ENCODE measurements at places on chromosomes 1 and 21.

GRCh38 chr1:156696755-156697154 is 8.6 kb downstream of the CRABP2 start:
- no peak for DNase-seq

DNA sequence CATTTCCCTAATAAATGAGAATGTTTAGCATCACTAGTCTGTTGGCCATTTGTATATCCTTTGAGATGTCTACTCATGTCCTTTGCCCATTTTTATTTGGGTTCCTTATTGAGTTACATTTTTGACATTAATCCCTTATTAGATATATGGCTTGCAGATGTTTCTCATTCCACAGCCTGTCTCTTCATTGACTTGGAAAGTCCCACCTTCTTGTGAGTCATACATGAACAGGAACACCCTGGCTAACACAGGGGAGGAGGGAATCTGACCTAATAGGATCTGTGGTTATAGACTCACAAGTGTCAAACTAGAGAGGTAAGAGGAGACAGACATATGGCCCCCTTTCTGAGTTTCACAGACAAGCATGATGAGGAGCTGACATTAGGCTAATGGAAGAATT is 11.5 kb downstream of the ZP4 start:
- DNase-seq = no peak

GRCh38 chr1:97791251-97791650 is 129.6 kb downstream of the DPYD start:
- DNase-seq = no peak

DNA sequence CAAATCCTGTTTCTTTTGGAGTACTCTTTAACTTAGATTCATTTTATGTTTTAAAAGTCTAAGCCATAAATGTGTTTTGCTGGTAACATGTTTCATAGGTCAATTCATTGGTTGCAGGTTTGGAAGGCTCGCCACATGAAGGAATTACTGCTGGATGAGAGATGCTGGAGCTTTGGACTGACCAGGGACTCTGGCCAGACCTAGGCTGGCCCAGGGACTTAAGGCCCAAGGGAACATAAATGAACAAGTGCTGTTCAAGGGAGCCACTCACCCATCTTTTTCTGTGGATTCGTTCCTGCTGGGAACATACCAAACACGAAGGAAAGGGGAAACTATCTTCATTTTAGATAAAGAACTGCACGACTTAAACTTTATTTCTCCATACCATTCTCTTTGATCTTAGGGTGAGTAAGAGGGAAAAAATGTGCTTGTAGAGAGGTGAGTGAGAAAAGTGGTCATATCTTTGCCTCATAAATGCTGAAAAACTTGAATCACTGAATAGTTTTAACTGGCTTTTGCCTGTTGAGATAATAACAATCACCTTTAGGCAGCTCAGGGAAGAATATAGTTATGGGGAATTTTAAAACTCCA is 15.3 kb upstream of the SHCBP1L start:
- no peak for DNase-seq

GRCh38 chr21:33980276-33980916 is 64.8 kb upstream of the ATP5PO start:
- DNase-seq = peak; percentile 69

DNA sequence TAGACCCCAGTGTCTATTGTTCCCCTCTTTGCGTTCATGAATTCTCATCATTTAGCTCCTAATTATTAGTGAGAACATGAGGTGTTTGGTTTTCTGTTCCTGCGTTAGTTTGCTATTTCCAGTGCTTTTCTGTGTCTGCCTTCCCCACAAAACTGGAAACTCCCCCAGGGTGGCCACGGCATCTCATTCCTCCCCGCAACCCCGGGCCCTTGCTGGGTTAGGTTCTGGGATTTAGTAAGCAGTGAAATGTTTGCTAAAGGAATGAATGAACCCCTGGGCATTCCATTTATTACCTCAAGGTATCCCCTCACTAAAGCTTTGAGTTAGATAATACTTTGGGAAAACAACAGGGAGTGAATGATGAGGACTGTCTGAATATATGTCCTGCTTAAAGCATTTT is 142.9 kb downstream of the GLUL start:
- DNase-seq = no peak

DNA sequence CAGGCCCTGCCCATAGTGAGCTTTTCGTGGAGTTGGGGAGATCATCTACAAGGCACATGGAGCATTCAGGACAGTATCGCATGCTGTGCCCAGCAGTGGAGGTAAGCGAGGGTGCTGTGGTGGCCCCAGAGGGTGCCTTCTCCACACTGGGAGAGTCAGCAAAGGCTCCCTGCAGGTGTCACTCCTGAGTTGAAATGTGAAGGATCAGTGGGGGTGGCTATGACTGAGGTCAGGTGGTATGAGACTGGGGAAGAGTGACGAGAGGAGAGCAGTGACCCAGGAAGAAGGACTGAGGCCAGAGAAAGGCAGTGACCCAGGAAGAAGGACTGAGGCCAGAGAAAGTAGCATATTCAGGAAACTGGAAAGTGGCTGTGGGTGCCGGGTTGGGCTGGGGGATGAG is 53.0 kb downstream of the SPAG17 start:
- no peak for DNase-seq

DNA sequence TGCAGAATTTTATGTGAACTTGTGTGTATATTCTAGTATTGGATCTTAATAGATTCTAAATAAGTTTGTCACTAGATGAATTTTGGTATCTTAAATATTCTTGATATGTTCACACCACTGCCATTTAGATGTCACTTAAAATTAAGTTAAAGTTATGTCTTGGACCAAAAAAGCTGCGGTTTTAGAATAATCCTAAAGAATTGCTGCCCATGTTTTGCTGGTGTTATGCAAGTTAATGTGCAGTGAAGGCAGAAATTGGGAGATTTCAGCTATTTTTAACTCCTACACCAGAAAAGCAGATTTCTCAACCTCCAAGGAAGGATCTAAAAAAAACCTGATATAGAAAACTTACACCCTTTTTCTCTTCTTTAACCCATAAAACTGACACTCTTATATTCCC is 757 bp downstream of the ACADM start:
- peak; percentile 50 for DNase-seq

GRCh38 chr1:228155596-228156514 is 6.1 kb downstream of the GJC2 start:
- DNase-seq = no peak

DNA sequence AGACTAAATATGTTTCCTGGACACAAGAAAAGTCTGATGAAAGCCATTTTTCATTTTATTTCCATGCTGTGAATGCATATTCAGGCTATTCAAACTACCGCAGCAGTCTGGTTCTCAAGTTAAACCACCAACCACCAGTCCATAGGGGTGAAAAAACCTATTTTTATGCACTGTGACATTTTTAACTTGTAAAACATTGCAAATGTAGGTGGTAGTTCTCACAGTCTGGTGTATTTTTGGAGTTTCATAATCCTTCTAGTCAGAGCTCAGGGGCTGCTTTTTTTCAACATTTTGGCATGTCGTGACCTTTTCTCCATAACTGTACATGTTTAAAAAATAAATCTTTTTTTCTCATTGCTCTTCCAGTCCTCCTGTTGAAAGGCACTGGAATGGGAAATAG is 907.6 kb upstream of the ADGRL2 start:
- no peak for DNase-seq

- no peak for DNase-seq
These were observed 25.1 kb upstream of the APP start for GRCh38 chr21:26195708-26196107.

GRCh38 chr1:85373378-85373708 is 91.6 kb downstream of the DDAH1 start:
- DNase-seq = no peak

DNA sequence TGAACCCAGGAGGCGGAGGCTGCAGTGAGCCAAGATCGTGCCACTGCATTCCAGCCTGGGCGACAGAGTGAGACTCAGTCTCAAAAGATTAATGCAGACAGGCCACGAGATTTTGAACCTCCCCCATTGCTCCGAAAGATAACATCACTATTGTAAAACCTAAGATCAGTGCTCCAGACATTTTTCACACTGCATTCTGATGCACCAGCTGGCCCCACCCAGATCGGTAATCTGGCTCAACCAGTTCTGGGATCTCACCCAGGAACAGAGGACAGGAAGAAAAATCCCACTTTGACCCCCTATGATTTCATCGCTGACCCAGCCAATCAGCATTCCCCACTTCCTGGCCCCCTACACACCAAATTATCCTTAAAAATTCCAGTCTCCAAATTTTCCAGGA is 10.7 kb upstream of the CSRP1 start:
- no peak for DNase-seq

All from inflammatory macrophage (primary cell).